ENCODE measurements at places on chromosomes 7 and 10. TPM values are rescaled to one million over a fixed set of nuclear protein-coding genes. Genes with fewer than 3 reads are reported as not detected.

Gene CRHR2
- polyA plus RNA-seq, result 0.31 TPM

Gene ZNF425
- 6.0 TPM for polyA plus RNA-seq

Gene TMEM176B
- polyA plus RNA-seq, result 10.0 TPM

Gene SLC26A5
- 1.4 TPM for polyA plus RNA-seq

Gene ZNF37A
- 18.6 TPM for polyA plus RNA-seq

Gene ANKRD30A
- not detected for polyA plus RNA-seq

Gene PAOX
- polyA plus RNA-seq, result 5.6 TPM

Gene KIFBP
- polyA plus RNA-seq, result 33.7 TPM

Gene METTL27
- polyA plus RNA-seq, result 4.3 TPM

- DNase-seq, result no peak
Measured at GRCh38 chr10:67770537-67770936, 67.5 kb downstream of the DNAJC12 start.

GRCh38 chr10:49645871-49646870 is 32.3 kb downstream of the CHAT start:
- no peak for DNase-seq

GRCh38 chr7:39413636-39414223 is 152.5 kb upstream of the YAE1 start:
- DNase-seq, result peak; percentile 17

- DNase-seq, result no peak
Measured at GRCh38 chr7:134462337-134462925, 3.5 kb upstream of the AKR1B1 start.

DNA sequence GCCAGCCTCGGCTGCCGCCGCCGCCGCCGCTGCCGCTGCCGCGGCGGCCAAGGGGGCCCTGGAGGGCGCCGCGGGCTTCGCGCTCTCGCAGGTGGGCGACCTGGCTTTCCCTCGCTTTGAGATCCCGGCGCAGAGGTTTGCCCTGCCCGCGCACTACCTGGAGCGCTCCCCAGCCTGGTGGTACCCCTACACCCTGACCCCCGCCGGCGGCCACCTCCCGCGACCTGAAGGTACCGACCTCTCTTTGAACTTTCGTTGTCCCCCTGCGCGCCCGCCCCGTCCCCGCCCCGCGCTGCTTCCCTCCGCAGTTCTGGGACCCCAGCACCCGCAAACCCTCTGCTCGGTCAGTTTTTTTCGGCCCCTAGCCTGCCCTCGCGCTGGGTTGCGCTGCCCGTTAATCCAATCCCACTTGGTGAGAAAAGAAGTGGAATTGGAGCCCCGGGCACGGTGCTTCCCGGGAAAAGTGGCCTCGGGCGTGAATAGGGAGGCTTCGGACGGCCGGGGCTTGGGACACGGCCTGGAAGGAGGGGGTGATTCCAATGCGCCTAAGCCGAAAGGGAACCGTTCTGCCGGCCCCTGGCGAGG is 543 bp downstream of the HMX3 start:
- no peak for DNase-seq

- DNase-seq, result no peak
Measured at GRCh38 chr10:48610585-48611093, 5.8 kb upstream of the ARHGAP22 start.

- DNase-seq, result no peak
Measured at GRCh38 chr10:120980279-120981255, 129.4 kb downstream of the WDR11 start.

- peak; percentile 26 for DNase-seq
Measured at GRCh38 chr10:3530783-3531645, 254.0 kb downstream of the KLF6 start.

DNA sequence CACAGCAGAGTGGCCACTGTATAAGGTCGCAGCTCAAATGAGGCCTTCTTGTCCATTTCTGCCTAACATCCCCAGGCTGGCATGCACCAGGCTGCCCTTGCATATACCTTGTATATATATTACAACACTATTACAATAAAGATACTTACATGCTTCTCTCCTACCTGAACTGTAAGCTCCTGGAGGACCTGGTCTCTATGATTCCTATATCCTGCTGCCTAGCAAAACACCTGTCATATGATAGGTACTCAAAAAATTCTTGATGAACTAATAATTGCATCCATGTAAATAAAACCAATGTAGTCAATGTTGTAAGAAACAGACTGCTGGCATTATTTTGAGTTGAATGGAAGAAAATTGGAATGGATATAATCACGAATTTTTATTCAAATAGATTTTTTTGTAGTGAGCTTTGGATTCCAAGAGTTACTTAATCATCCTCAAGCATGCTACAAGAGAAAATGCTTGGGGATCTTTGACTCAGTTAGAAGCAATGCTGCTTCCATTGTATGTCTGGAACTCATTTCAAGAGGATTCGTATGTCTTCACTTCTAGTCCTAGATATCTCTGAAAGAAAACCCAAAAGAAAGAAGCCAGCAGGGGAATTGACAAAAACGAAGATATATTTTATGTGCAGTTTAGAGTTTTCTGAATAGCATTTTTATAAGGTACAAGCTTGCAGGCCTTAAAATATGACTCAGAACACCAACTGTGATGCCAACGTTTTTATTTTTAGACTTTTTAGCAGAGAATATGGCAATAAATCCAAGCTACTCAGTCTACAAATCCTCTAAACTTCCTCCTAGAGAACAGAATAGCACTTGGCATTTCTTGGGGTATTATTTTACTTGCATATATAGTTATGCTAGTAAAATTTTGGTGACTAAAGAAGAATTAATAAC is 53.1 kb downstream of the OSBPL3 start:
- DNase-seq, result no peak

- DNase-seq, result no peak
Measured at GRCh38 chr7:131141443-131141967, 186.2 kb upstream of the MKLN1 start.

DNA sequence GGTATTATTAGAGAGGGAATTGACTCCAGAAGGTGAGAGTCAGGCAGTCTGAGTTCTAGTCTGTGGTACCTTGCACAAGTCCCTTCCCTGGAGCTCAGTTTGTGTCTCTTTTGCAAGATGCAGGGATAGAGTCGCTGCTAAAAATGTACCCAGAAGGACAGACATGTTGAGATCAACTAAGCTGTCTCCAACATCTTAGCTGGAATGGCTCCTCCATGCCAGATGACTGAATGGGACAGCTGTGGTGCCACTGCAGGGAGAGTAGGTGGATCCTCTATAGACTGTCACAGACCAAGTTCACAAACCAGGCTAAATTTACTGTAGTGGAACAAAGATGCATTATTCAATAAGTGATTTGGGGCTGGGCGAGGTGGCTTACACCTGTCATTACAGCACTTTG is 120.1 kb downstream of the NEURL1 start:
- no peak for DNase-seq

DNA sequence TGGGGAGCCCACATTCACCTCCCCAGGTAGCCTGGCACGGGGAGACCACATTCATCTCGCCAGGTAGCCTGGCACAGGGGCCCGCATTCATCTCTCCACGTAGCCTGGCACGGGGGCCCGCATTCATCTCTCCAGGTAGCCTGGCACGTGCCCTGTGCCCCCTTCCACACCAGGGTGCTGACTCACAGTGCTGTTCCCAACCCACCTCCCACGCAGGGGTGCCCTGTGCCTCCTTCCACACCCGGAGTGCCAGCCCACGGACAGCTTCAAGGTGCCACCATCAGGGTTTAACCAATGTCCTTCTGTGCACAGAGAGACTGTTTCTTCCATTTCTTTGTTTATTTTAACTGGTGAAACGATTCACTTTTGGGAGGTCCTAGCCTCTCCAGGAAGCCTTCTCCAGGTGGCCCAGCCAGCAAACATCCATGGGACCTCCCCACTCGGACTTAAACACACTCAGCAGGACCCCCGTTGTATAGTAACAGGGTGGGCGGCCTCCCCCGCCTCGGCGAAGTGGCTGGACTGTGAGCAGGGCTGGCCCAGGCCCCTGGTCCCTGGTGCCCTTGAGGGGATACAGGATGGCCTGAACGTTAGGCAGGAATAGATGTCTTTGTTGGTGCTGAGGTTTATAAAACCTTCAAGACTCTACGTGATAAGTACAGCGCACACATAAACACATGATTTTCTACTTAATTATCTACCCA is 41.1 kb upstream of the FOXL3 start:
- DNase-seq, result no peak

DNA sequence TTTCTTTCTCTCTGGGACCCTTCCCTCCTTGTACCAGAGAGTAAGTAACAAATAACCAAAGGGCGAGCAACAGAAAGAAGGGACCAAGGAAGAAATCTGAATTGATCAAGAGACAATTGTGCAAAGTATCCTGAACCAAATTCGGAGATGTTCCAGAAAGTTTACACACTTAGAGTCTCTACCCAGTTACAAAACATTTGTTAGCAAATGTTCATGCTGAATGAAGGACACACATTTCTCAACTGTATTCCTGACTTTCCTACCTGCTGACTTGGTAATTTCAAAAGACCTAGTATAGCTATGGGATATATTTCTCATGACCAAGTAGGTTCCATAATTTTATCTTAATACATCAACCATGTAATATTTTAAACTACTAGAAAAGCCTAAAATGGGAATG is 37.4 kb downstream of the LYZL1 start:
- no peak for DNase-seq

GRCh38 chr7:1505731-1506550 is 1.8 kb upstream of the INTS1 start:
- DNase-seq, result no peak

- DNase-seq, result peak; percentile 61
Measured at GRCh38 chr10:123583639-123584418, 82.3 kb upstream of the GPR26 start.

DNA sequence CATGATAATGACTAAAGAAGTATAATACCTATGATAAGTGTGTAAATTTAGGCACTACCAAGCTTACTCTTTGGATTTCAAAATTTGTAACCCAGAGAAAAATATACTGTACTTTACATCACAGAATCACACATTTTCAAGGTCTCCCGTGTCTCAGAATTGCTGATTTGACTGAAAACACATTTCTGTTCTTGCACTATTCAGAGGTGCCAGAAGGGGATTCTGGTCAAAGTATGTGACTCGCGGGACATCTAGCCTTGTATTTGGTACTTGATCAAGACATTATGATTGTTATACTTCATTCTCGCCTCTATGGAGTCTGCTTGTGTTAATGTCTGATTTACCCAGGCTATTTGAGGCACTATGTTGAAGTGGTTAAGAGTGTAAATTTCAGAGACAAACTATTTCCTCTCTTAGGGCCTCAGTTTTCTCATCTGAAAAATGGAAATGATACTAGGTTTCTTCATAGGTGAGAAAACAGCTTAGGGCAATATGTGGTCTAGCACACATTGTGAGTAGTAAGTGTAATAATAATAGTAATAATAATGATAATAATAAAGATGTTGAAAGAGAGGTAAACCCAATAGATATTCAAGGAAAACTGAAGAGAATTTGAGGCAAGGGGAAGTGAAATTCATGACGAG is 320.4 kb downstream of the RNLS start:
- DNase-seq, result no peak

- DNase-seq, result peak; percentile 95
Measured at GRCh38 chr7:74027683-74028320, at the start of gene ELN. Gene ELN (plus strand): TSS chr7:74028173. CDS start chr7:74028188, 15 bp downstream.

- DNase-seq, result peak; percentile 50
Measured at GRCh38 chr7:4738711-4739527, 36.5 kb upstream of the AP5Z1 start.

GRCh38 chr10:46299536-46300369 is 13.0 kb downstream of the ANTXRL start:
- no peak for DNase-seq

DNA sequence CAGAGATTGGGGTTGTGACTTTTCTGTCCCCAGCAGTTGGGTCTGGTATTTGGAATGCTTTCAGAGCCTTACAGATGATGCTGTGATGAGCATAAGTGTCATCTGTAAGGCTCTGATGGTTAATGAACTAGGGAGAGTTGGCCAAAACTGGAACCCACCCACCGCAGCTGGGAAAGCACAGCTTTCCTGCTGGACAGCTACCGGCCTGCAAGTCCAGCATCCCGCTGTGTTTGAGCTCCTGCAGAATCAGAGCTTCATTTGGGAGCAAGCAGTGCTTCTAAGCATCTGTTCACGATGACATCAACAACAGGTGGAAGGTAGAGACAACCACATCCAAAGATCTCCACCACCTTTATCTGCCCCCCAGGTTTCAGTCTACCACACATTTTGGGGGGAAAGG is 11.7 kb downstream of the UCN3 start:
- no peak for DNase-seq

GRCh38 chr7:55252386-55252785 is 112.8 kb upstream of the LANCL2 start:
- DNase-seq, result no peak

Measured in right lung (tissue), 10 donors.